Stimulated activated CD4-positive, alpha-beta T cell treated with anti-CD3 and anti-CD28 coated beads, Interleukin-4, amount 100 ng/mL, for 24 hours (primary cell): ENCODE measurements at places on chromosomes 13 and 19.

GRCh38 chr13:24906268-24906667, 142.3 kb downstream of the RNF17 start:
- no peak for DNase-seq

DNA sequence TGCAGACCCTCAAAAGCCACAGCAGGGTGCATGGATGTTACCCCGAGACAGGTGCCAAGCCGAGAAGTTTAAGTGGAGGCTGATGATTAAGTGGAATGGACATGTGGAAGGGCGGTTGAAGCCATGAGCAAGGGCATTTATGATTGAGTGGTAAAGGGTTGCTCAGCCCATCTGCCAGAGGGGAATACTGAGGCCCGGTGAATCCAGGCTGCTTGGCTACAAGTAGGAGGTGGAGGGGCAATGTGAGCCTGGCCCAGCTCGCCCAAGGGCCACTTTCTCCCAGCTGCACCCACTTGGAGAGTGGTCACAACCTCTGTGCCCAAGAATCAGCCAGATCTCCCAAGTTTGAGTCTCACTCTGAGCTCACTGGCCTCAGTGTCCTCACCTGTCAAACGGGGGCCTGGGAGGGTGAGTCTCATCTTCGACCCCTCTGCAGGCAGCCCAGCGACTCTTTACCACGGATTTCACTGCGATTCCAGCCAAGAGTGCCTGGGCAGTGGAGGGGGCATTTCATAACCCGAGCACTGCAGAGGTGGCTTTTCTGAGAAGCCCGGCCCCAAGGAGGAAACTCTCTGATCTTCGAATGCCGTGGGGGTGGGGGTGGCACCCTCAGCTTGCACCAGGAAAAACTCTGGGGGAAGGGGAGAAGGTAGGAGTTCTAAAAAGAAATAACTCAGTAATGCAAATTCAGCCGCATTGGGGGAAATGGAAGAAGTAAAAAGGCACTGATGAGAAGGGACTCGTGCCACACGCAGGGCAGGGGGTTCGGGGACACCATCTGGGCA, 62.9 kb upstream of the KLF2 start:
- no peak for DNase-seq

- no peak for DNase-seq
Observed at GRCh38 chr13:75195495-75196146, 286.3 kb downstream of the TBC1D4 start.

DNA sequence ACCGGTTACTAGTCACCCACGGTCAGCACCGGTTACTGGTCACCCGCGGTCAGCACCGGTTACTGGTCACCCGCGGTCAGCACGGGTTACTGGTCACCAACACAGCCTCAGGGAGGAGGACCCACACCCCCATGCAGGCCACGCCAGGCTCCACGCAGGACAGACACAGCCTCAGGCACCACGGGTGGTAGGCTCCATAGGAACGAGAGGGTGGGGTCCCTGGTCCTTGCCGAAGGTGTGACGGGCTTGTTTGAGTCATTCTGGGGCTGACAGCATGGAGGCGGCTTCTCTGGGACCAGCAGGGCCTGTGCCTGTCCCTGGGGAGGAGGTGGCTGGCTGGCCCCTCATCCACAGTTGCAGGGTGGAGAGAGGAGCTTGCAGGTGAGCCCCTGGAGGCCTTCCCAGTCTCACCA, 122.8 kb upstream of the SOX1 start:
- no peak for DNase-seq

DNA sequence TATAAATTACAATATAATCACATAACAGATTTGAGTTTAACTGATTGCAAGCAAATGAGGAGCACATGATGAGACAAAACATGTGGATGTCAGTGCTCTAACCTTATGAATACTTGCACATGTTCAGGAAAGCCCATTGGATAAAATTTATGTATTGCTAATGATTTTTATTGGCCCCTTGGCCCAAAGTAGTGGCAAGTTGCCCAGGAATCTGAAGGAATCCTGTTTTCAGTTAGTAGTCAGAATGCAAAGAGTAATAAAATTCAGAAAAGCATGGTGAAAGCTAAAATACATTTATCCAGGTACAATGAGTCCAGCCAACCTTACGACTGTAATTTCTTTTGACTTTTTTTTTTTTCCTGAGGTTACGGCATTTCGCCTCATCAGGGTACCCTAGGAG, 1539.4 kb downstream of the EFNB2 start:
- DNase-seq, result no peak

DNA sequence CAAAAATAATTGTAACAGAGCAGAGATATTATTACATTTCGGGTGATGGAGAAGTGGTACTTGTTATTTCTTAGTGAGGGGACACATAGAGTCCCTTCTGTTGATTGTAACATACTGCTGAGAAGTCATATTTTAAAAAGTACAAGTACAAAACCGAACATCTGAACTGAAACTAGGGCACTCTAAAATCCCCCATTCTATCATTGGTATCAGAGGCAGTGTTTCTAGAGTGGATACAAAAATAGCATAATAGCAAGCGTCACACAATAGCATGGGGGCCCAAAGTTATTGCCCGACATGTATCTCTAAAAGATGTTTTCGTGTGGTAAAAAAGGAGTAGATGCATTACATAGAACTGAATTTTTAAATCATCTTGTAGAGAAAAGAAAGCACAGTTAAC, 502.1 kb upstream of the SLC10A2 start:
- DNase-seq, result no peak

DNA sequence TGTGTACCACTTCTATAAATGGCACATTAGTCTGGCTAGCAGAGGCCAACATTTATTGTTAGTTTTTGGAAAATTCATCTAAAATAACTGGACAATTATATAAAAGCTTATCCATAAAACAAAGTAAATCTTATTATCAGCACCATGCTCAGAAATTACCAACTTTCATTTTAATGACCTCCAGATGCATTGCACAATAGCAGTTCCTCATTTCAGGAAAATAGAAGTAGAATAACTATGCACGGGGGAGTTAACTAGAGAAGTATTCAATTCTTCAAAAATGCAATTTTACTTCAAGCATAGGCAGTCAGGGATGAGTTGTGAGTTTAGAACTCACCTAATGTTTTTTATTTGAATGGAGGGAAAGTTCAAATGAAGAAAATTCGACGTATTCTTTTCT, 1023.5 kb downstream of the PCDH17 start:
- no peak for DNase-seq

DNA sequence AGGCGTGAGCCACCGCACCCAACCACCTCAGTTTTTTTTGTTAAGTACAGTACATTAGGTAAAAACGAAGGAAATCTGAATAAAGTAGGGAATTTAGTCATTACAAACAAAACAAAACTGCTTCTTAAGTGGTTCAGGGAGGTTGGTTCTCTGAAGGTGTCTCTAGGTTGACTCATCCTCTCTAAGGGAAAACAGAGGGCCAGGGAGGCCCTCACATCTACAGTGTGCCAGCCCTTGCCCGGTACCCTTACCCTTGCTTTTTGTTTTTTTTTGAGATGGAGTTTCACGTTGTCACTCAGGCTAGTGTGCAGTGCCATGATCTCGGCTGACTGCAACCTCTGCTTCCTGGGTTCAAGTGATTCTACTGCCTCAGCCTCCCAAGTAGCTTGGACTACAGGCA, 17.2 kb upstream of the JUND start:
- DNase-seq, result no peak

GRCh38 chr19:8642561-8642960, 12.1 kb downstream of the NFILZ start:
- DNase-seq, result no peak

GRCh38 chr13:77767413-77767812, 69.9 kb downstream of the SLAIN1 start:
- no peak for DNase-seq

- no peak for DNase-seq
Observed at GRCh38 chr13:26623125-26623524, 65.6 kb downstream of the WASF3 start.

DNA sequence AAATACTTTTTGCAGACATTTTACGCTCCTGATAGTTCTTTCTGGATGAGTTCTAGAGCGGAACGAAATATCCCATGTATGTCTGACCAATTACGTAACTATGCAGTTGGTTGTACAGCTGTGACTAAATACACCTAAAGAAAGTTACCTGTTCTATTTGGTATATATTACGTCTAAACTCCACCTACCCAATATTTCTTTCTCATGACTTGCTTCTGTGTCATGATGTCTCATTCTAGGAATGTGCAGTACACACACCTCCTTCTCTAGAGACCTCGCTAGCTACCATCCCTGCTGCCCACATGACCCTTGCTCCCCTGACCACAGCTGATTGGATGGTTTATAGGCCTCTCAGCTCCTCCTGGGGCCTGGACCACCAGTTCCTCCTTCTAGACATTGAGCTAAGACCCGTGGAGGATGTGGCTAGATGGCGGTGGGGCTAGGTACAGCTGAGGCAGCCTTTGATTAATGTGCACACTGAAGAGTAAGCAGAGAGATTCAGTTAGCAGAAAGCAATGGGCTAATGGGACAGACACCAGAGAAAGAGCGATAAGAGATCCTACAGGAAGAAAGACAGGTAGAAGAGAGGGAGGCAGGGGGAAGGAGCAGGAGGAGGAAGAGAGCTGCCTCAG, 422.1 kb downstream of the COG6 start:
- no peak for DNase-seq

- DNase-seq, result no peak
Observed at GRCh38 chr19:55354698-55355212, at the start of gene COX6B2. Gene COX6B2, minus strand, starts transcription at chr19:55354719. Its CDS starts 198 bp downstream, at chr19:55354521.

- no peak for DNase-seq
Observed at GRCh38 chr13:27138457-27139093, 33.0 kb downstream of the USP12 start.

GRCh38 chr13:79314652-79315051, 91.4 kb downstream of the RBM26 start:
- DNase-seq, result no peak

GRCh38 chr19:48613024-48613851, 1.6 kb downstream of the FAM83E start:
- no peak for DNase-seq

DNA sequence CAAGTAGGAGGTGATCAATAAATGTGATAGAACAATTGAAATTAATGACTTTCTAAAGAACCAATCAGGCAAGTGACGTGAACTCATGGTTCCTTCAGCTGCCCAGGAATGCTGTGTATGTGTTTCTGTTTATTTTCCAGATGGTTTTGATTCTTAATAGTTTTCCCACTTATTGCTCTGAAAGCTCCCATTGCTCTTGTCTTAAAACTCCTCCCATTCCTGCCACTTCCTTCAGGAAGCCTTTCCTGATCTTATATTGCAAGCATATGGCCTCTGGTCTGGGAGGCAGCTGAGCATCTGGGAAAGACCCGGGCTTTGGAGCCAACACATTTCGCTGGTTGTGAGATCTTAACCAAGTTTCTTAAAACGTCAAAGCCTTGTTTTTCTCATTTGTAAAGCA, 17.1 kb upstream of the LATS2 start:
- DNase-seq, result no peak

DNA sequence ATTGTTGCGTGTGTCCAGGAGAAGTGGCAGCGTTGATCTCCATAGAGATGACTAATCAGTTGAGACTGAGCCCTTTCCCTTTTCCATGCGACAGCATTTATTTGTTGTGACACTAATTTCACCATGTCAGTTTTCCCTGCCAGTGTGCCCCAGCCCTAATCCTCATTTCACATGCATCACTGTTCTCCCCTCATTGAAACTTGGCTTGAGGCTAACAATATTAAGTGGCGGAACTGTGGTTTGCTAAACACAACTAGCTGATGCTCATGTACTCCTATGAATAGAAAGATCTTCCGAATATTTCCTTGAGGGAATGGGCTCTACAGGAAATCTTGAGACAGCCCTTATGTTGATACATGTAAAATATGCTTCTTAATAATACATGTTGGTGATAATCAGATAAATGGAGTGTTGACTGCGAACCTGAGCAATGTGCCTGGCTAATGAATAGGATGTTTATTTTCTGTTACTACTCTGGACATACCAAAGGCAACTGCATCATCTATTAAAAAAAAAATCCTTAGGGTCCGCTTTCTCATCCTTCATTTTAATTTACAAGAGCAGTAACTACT, 258.6 kb downstream of the ATP8A2 start:
- no peak for DNase-seq

- no peak for DNase-seq
Observed at GRCh38 chr19:29804493-29804892, 7.3 kb upstream of the CCNE1 start.
